ENCODE measurements at places on chromosomes 4 and X.
A peak's percentile ranks its signal among the peaks of the same experiment; 100 is the strongest.

- peak; percentile 16 for DNase-seq
Measured at GRCh38 chr4:185700048-185700447, 111.9 kb downstream of the SORBS2 start.

DNA sequence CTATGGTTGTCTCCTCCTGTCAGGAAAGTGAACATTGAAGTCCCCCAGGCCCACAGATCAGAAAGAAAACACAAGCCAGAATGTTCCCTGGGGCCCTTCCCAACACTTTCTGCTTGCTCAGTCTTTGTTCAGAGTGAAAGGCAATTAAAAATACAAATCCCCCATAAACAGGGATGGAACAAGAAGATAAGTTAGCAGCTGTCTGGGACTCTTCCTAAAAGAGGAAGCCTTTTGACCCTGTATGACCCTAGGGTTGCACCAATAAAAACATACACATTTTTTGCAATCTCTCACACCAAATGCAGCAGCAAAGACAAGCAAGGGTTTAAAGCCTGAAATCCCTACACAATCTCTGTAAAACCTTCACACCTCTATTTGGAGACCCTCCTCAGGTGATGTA is 22.6 kb downstream of the IRF2 start:
- no peak for DNase-seq

GRCh38 chrX:73239242-73239641 is 24.6 kb upstream of the NAP1L2 start:
- no peak for DNase-seq

- DNase-seq = no peak
Measured at GRCh38 chr4:10079256-10079655, 37.3 kb downstream of the WDR1 start.

- DNase-seq = no peak
Measured at GRCh38 chr4:119550857-119551532, 77.6 kb downstream of the PDE5A start.

- no peak for DNase-seq
Measured at GRCh38 chr4:81377191-81377590, 94.5 kb downstream of the RASGEF1B start.

DNA sequence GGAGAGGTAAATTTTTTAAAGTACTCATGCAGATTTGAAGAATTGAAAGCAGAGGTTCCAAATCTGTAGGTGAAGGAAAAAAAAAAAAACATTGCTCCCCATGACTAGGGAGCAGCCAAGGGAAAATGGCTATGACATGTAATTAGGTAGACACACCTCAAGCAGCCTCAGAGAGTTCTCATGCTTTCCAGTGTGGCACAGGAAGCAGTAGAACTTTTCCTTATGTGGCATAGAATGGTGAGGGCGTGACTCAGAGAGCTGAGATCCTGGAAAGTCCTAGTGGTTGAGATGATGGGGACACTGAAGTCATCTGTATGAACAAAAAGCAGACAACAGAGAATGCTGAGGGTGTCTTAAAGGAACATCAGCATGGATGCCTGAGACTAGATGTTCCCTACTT is 148.6 kb upstream of the NWD2 start:
- no peak for DNase-seq
